Naive thymus-derived CD8-positive, alpha-beta T cell (primary cell): ENCODE measurements at places on chromosomes 16 and 17.

DNA sequence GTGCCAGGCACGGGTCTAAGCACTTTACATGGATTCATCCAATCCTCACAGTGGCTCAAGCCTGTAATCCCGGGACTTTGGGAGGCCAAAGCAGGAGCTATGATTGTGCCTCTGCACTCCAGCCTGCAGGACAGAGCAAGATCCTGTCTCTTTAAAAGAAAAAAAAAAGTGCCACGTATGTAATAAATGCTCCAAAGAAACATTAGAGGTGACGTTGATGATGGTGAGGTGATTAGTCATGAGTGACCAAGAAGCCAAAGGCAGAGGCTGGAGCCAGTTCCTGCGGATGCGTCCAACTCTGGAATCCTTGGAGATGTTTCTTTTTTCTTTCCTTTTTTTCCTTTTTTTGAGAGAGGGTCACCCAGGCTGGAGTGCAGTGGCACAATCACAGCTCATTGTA is 59.4 kb upstream of the SIAH1 start:
- no peak for DNase-seq

DNA sequence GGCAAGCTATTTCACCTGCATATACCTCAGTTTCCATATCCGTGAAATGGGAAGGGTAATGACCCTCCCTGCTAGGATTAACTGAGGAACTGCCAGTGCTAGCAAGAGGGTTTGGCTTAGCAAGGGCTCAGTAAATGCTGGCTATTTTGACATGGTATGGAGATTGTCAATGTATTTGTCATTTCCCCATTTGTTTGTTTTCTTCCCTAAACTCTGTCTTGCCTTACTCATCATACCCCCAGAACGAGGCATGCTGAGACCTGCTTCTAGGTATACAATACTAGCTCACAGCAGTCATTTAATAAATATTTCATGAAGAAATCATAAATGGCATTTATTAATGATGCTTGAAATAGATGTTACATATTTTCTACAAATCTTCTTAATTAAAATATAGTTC is 124.0 kb downstream of the DYNLRB2 start:
- DNase-seq = no peak

DNA sequence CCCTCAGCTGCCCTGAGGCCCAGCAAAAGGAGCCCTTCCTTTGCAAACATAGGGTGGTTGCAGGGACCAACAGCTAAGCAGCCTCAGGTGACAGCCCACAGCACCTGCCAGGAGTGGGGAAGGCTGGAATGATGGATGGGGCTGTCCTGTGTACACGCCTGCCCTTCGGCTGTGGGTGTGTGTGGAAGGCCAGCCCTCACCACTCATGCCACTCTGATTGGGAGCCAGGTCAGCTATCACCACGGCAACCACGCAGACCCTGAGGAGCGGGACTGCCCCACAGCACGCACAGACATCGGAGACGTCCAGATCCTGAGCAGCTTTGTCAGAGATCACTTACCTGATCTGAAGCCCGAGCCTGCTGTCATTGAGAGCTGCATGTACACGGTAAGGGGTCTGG is 11.9 kb downstream of the PIPOX start:
- DNase-seq = no peak

- no peak for DNase-seq
Measured at GRCh38 chr17:44830359-44831288, 537 bp upstream of the GJC1 start.

- DNase-seq = peak; percentile 75
Measured at GRCh38 chr17:16353317-16354174, at the start of gene CENPV. CENPV (minus strand) TSS chr17:16353469; CDS start chr17:16353436, 33 bp downstream.

DNA sequence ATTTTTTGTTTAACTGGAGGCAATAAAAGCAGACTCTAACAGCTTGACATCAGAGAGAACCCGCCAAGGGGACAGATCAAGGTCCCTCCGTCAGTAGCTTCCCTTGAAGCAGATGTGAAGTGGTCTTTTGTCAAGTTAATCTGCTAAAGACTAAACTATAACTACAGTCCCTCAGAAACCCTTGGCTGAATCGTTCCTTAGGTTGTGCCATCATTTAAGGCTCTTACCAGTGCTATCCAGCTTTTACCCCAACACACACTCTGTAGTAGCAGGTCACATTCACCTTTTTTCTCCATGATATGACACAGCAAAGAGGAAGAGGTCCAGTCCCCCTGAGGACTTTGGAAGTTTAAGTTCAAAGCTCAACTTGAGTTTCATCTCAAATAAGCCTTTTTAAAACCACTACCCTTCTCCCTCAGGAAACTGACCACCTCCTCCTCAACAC is 49.7 kb downstream of the ERN1 start:
- DNase-seq = no peak

- peak; percentile 71 for DNase-seq
Measured at GRCh38 chr16:28218109-28218508, 6.3 kb upstream of the XPO6 start.

- no peak for DNase-seq
Measured at GRCh38 chr17:75060434-75061054, 13.5 kb downstream of the KCTD2 start.

DNA sequence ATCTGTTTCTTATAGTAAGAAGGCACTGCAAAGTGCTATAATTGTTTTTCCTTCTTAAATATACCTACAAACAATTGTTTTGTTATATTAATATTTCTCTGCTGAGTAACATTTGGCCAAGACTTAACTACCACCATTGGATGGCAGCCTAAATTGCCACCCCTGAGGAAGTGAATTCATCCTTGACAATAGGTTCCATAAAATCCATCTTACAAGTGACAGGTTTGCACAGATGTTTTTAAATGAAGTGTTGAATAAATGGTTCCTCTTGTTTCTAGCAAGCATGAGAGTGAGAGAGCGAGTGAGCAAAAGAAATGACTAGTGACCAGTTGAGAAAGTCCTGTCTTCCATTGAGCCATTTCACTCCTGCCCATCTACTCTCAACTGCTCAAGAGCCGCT is 8.3 kb upstream of the MPHOSPH6 start:
- DNase-seq = no peak

DNA sequence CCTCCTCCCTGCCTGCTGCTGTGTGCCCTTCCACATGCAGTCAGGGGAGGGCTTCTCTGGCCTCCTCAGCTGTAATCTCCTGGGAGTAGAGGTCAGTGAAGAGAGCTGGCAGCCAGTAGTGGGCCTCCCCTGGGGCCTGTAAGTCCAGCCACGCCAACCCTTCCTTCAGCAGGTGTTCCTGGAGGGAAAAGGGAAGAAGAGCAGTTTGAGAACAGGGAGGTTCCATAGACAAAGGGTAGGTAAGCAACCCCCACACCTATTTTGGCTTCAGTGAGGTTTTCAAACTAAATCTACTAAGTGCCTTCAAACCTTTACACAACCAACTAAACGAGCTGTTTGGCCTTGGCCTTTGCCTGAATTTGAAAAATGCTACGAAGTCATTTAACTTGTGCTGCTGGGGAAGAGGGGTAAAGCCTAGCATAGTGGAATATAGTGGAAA is 14.2 kb downstream of the SNF8 start:
- no peak for DNase-seq

- no peak for DNase-seq
Measured at GRCh38 chr16:11051879-11052808, 107.8 kb downstream of the CLEC16A start.

DNA sequence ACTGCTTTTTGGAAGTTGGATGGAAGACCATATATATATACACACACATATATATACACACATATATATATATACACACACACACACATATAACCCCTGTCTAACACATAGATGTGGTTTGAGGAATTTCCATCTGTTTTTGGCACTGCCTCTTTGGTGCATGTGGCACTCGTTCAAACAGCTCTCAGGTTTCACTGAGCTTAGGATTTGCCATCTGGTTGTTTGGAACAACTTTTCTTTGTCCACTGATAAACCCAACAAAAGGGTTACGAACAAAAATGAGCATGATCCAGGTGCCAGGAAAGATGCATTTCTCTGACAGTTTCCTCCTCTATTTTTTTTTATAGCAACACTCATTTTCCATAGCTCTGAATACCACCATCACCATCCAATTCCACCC is 14.6 kb upstream of the KCNJ16 start:
- DNase-seq = no peak

DNA sequence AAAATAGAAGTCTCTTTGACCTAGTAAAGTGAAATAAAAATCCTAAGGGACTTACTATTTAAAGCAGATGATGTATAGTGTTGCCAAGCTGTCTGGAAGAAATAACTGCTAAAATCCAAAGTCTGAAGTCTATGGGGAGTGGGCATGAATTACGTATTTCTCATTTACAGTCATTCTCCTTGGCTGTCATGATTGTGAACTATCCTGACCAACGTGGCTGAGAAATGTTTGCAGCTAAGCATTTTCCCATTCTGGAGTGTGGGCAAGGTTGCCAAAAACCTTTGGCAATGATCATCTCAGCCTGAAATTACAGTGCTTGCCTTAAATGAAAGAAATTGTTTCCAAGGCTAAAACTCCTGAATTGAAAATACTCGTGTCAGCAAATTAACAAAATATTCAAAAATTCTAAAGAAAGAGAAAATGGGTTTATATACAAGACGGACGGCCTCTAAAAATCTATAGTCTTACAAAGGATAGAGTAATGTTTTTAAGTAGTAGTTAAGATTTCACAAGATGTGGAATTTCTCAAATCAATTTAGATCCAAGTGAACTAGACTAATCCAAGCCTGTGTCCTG is 77.0 kb downstream of the CACNG1 start:
- no peak for DNase-seq

DNA sequence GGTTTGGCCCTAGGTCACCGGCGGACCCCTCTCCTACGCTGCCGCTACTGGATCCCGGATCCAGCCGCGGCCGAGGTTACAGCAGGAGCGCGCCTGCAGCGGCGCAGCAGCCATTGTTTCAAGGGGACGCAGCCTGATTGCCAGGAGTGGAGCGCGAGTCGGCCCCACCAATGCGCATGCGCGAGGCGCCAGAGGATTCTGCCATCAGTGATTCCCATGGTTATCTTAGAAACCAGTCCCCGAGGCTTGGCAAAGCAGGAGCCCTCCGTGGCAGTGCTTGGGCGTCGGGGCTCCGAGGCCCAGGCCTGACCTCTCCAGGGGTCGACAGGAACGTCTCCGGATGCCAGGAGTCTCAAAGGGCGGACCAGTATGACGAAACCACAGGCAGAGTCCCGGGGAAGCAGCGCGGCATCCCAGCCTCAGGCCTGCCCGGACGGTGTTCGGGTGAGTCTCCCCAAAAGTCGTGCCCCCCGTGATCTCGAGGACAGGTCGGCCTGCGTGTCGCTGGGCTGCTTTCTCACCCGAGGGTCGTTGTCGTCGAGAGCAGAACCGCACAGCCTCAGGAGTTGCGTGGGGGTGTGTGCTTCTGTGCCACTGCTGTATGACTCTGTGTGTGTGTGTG is 608.5 kb downstream of the KCNJ18 start:
- no peak for DNase-seq

- no peak for DNase-seq
Measured at GRCh38 chr16:46466239-46466638, 154.9 kb downstream of the SHCBP1 start.

DNA sequence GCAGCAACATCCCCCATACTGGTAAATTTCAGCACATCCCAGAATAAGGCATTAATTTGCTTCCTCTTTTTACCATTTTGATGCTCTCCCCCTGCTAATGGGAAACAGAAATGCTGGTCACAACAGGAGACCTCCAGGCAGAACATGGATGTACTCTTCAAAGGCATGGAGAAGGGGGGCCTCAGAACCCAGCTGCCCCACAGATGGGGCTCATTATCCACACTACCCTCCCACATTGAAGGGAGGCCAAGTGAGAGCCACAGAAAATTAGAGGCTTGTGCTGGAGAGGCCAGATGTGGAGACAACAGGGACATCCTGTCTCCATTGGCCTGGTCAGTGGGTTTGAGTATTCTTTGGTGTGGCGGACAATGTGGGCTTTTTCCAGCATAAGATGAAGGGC is 150.1 kb upstream of the CDH11 start:
- no peak for DNase-seq

DNA sequence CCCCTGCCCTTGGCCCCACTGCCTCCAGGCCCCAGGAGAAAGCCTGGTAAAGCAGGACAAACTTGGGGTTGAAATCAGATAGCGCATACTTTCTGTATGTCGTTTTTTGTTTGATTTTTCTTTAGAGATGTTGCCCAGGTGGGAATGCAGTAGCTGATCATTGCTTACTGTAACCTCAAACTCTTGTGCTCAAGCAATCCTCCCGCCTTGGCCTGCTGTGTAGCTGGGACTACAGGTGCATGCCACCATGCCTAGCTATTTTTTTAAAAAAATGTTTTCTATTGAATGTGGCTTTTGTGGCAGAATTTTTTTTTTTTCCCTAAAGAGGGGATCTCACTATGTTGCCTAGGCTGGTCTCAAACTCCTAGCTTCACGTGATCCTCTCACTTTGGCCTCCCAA is 11.1 kb upstream of the CCL5 start:
- DNase-seq = no peak

DNA sequence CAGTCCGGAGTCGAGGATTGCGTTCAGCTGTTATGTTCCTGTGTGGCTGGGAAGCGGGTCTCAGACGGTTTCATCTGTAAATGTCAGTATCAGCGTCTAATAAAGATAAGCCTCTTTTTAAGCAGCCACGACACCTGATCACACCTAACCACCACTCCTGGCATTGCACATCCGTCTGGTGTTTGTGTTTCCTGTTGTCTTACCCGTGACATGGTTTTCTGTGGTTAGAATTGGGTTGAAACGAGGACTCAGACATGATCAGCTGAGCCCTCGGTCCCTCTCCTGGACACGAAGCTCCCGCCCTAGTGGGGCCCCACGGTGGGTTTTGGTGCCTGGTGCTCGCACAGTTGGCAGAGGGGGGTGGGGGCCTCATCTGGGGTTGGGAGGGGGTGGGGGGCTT is 18.3 kb downstream of the CPNE7 start:
- DNase-seq = peak; percentile 50
